ENCODE measurements at places on chromosomes 13 and 19.

DNA sequence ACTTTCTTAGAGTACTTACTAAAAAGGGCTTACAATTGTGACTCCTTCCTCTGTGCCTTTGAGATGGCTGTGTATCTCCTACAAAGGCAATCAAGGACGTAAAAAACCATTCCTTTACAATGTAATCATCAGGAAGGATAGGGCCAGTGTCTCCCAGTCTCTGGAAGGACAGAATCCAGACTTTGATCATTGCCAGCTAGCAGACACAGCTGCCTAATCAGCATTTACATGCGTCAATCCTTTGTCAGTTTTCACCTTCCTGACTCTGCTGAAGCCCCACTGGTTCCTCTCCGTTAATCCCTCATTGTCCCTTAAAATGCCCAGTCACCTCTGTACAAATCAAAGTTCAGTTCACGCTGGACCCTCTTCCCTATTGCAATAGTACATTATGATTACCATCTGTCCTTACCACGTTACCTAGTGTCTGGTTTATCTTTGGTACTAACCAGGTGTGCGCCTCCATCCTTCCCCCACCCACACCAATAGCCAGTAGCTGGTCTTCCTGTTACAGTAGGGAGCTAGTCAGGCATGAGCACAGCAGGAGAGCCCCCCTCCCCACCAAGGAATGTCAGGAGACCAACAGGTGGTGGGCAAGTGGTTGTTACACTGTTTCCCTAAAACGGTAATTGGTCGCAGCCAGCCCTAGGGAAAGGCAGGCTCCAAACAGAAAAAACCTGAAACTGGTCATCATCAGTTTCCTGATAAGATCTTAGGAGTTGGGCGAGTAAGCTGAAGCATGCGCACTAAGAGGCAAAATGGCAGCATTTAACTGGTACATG, 49.7 kb downstream of the TGDS start:
- no peak for DNase-seq

DNA sequence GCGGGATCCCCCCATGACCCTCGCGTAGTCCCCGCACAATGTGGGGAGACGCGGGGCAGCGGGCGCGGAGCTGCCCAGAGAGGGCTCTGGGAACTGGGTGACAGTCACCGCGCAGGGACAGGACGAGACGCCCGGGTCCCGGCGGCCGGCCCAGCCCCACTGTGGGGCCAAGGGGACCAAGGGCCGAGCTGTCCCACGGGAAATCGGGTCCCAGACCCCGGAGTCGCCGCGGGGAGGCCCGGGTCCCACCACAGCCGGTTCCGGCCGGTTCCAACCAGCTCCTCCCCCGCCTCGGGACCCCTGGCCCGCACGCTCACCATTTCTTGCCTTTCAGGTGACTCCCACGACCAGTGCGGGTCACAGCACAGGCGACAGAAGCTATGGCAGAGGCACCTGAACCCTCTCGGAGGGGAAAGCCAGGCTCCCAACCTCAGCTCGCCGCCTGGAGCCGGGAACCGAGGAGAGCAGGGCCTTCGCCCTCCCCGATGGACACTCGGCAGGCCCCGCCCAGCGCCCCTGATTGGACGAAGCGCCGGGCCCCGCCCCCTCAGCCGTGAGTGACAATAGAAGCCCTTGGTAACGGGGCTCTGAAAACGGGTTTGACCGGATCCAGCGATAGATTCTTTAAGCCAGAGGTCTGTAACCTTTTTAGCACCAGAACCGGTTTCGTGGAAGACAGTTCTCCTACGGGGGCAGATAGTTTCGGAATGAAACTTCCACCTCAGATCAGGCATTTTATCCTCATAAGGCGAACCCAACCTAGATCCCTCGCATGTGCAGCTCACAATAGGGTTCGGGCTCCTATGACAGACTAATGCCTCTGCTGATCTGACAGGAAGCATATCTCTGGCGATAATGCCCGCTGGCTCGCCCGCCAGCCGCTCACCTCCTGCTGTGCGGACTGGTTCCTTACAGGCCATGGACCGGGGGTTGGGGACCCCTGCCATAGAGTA, at the start of gene ZNF433:
Gene ZNF433, minus strand, starts transcription at position 460 of the 953 bp plus-strand sequence. Its CDS starts 140 bp downstream, at position 320.
- no peak for DNase-seq

GRCh38 chr19:42232435-42232834, 10.0 kb downstream of the GSK3A start:
- no peak for DNase-seq

DNA sequence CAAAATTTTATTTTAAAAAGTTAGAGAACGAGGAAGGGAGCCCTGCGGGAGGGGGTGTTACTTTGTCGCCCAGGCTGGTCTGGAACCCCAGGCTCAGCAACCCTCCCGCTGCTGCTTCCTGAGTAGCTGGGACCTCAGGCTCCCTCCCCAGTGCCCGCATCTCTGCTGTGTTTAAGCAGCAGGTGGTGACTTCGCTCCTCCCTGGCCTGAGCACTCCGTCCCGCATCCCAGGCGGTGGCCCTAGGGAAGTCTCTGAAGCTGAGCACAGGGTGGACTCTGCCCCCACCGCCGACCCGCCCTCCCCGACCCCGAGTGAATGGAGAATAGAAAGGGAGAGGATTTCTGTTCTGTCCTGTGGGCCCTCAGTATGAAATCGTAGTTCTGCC, 30.5 kb downstream of the ZNF701 start:
- DNase-seq: no peak

GRCh38 chr13:113155982-113156655, 2.3 kb upstream of the PROZ start:
- no peak for DNase-seq

DNA sequence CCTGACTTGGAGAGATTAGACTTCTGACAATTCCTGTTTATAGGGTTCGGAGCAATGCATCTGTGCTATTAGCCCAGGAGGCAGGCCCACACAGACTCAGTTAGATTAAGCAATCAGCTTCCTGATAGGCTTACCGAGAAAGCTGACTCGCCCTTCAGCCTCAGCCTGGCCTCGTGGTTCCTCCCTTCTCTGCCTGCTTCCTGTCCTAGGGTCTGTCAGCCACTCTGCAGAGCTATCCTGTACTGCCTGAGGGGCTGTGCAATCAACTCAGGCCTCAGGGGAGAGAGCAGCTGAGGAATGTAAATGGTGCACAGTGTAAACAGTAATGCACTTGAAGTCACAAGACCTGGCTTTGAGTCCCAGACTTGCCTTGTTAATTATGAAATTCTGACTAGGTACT, 30.7 kb downstream of the HTR2A start:
- no peak for DNase-seq

GRCh38 chr19:41687419-41687818, 651 bp downstream of the CEACAM7 start:
- no peak for DNase-seq

DNA sequence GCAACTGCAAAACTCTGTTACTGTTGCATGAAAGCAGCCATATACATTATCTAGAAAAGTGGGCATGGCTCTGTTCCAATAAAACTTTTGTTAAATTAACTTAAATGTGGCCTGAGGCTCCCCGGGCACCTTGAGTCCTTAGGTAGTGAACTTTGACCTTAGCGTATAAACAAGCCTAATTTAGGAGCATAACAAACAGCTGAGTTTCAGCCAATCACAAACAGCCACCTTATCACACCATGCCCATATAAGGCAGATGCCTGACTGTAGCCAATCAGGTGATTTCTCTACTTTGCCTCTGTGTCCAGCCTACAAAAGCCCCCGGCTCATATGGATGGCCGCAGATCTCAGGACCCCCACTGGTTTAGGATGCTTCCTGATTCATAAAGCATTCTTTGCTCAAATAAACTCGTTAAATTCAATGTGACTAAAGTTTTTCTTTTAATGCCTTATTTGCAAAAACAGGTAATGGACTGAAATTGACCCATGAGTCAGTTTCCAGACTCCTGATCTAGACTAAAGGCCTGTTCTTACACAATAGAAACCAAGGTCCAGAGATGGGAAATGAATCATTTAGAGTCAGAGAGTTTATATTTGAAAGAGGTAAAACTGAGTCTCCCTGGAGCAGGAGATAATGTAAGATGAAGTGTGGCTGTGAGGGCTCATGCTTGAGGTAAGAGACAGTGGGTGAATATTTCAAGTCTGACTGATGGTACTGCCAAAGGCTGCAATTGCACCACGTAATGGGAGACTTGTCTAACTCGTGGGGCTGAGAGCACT, 130.2 kb downstream of the FGF9 start:
- DNase-seq: no peak

DNA sequence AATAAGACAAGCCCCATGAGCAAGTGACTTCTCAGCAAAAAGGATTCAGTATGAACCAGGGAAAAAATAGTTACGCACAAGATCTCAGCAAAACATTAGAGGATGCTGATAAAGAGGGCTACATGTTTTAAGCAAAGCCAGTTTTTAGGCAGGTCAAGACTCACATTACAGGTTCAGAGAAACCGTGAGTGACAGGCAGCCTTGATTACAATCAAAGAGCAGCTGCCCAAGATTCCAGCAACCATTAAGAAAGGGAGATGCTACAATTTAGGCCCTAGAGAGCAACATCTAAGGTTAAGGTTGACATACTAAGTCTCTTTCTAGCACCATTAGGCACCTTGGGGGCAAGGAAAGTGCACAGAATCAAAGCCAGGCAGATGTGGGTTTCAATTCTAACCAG, 2.8 kb upstream of the SLC7A1 start:
- DNase-seq: no peak

- DNase-seq: no peak
Observed at GRCh38 chr19:31260171-31260933, 88.9 kb downstream of the TSHZ3 start.

DNA sequence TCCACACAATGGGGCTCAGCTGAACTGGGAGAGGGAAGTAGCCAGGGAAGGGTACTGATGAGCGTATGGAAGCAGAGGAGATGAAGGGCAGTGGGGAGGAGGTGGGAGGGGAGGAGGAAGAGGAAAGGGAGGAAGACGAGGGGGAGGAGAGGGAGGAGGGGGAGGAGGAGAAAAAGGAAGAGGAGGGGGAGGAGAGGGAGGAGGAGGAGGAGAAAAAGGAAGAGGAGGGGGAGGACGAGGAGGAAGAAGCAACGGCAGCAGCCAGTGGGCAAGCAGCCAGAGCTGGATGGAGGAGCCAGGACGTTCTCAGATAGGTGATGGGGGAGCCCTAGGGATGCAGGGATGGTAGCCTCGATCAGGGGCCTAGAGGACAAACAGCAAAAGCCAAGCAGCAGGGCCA, 5.6 kb downstream of the CERS4 start:
- no peak for DNase-seq

- DNase-seq: no peak
Observed at GRCh38 chr19:33032218-33032781, 32.4 kb downstream of the RHPN2 start.

DNA sequence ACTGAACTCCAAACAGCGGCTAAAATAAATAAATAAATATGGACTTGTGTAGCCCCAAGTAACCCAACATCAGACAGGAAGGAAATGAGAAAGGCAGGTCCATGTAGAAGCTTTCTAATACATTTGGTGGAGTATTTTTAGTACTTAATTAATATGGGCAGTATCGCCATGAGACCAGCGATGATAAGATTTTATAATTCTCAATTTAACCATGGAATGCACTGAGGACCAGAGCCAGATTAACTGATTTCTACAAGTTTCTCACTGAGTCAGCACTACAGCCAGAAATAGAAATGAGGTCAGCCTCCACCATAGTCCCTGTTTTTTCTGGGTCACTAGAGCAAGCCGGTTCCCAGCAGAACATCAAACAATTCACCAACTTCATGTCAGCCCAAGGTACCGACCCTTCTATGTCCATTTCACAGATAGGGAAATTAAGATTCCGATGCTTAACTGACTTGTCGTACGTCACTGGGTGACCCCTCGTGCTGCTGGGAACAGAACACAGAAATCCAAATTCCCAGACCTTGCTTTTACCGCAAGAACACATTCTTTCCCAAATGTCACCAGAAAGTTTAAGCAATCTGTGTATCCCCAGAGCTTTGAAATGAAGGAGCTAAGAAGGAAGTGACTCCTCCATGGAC, 90.4 kb downstream of the COL4A1 start:
- DNase-seq: no peak

DNA sequence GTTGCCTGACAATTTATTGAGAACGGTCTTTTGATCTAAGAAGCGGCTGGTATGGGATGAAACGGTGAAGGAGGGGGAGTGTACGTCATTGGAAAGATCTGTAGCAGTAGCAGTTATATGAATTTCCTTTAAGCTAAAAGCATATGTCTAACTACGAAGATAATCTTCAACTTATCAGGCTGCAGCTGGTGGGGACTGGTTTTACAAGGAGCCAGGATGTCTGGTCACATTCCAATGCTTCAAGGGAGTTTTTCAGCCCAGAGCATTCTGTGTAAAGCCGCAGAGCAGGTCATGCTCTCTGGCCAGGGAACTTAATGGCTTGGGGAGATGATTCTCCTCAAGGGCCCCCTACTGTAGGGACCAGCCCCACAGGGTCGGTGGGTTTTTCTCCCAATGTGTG, 29.2 kb downstream of the CLEC4M start:
- no peak for DNase-seq

GRCh38 chr13:80870186-80870585, 529.3 kb upstream of the SPRY2 start:
- no peak for DNase-seq

- DNase-seq: no peak
Observed at GRCh38 chr13:98309569-98310335, 132.7 kb upstream of the RNF113B start.

GRCh38 chr13:76890021-76890420, 3.8 kb upstream of the KCTD12 start:
- DNase-seq: no peak

- DNase-seq: no peak
Observed at GRCh38 chr13:59510386-59510785, 653.3 kb downstream of the DIAPH3 start.

DNA sequence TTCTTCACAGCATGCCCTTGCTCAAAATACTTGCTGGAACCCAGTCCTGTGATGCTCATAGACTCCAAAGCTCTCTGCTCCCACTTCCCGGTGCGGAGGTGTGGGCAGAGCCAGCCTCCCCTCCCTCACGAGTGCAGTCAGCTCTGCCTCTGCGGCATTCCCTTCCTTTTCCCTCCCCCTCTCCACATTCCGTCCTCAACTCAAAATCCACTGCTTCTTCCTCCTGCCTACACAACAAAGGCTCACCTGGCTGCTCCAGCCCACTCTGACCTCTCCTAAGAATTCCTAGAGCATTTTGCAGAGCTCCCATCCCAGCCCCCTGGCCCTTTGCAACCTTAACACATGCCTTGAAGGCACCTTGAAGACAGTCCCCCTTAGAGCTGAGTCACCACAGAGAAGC, 527.9 kb downstream of the MYO16 start:
- no peak for DNase-seq

DNA sequence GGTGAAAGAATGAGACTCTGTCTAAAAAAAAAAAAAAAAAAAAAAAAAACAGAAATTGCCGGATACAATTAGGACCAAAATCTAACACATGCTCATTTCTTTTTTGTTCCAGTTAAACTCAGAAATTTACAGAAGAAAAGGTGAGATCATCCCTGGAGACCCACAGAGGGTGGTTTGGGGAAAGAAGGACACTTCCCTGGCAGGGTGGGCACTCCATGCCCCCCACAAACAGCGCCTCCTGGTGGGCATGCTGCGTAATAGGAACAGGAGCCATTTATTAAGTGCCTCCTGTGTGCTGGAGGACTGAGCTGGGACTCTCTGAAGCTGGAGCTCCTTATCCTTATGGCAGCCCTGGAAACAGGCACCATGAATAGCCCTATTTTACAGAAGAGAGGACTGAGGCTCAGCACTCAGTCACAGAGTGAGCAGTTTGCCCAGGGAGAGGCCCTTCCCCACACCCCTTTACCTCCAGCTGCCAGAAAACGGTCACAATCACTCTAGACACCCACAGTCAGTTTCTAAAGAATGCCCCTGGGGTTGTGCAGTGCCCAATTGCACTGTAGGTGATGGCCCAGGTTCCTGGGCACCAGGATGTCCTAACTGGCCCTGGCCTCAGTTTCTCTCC, 10.1 kb downstream of the C19orf38 start:
- no peak for DNase-seq

GRCh38 chr13:60211548-60211947, 47.8 kb upstream of the DIAPH3 start:
- DNase-seq: no peak

All from GM12864 (cell line).